Esophagus squamous epithelium (tissue), 5 donors: ENCODE measurements at places on chromosomes 7 and 10. TPM values are rescaled to one million over a fixed set of nuclear protein-coding genes. Genes with fewer than 3 reads are reported as not detected.
A peak's percentile ranks its signal among the peaks of the same experiment; 100 is the strongest.

Gene AKR1B15
- 0.57 TPM for total RNA-seq

Gene RSU1
- 54.0 TPM for total RNA-seq

DNA sequence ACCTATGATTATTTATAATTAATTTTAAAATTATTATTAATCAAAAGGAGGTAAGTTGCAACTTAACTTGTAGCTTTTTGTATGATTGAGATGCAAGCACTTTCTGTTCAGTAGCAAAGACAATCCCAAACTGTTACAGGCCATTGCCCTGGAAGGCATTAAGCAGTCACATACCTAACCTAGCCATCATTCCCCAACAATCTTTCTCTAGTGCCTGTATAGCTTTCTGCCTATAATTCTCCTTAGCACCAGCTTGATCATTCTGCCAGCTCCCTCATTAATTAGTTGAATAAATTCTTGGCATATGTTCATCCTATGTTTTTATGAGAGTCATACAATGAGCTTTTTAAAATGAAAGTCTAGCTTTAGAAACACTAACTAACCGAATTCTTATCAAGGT lies 178.9 kb upstream of the TMEM106B start:
- no peak for DNase-seq
- no peaks in the 10 kb centered on the region for H3K36me3 ChIP-seq
- no peaks in the 10 kb centered on the region for H3K4me1 ChIP-seq
- no peak overlapping the region for H3K4me3 ChIP-seq

DNA sequence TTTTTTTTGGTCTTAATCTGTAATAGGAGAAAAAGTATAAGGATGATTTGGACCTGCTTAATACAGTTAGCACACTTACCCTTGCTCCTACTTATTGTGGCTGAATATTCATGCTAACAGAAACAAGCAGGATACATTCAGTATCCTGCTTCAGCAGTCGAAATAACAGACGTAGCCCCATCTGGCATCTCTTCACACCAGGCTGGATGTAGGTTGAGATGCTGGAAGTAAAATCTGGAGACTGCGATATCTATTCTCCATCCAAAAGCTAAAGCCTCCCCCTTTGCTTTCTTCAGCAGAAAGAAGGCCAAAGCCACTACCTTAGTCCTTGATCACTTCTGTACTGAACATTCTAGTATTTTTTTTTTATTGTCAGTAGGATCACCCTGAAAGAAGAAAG lies 537.4 kb downstream of the AUTS2 start:
- no peaks in the 10 kb centered on the region for H3K27me3 ChIP-seq
- H3K4me3 ChIP-seq, result no peak overlapping the region
- no peak for DNase-seq
- no peak overlapping the region for H3K27ac ChIP-seq
- no peaks in the 10 kb centered on the region for H3K36me3 ChIP-seq

DNA sequence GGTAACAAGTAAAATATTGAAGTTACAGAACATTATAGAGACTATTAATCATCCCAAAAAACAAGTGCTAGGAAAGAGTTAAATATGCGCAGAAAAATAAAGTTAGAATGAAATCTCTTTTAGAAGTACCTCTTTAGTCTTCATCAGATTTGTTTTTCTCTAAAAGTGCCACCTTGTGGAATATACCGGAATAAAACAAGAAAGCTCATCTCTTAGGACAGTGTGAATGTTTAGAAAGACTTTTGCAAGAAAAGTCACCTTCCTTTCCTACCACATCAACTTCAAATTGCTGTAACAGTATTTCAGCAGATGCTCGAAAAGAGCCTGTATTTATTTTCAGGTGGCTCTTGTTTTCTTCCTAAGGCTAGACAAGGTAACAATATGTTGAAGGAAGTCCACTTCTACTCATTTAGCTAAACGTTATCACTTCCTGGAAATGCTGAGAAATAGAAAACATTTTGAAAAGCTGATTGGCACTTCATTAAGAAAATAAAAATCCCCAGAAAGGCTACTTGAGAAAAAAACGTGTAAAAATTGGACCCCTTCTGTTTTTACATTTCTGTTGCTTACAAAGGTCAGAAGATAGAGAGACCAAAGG lies 19.8 kb upstream of the FAM133B start:
- peaks cover 13% of the 10 kb centered on the region for H3K36me3 ChIP-seq
- H3K27me3 ChIP-seq, result no peaks in the 10 kb centered on the region
- no peaks in the 10 kb centered on the region for H3K4me1 ChIP-seq
- no peak for DNase-seq
- no peak overlapping the region for H3K27ac ChIP-seq

GRCh38 chr7:135770139-135770710 lies 21.6 kb upstream of the FAM180A start:
- H3K4me3 ChIP-seq, result no peak overlapping the region
- peak overlapping the region; percentile 64 for H3K27ac ChIP-seq
- no peaks in the 10 kb centered on the region for H3K27me3 ChIP-seq
- DNase-seq, result no peak
- peaks cover 32% of the 10 kb centered on the region for H3K4me1 ChIP-seq
- no peaks in the 10 kb centered on the region for H3K36me3 ChIP-seq

DNA sequence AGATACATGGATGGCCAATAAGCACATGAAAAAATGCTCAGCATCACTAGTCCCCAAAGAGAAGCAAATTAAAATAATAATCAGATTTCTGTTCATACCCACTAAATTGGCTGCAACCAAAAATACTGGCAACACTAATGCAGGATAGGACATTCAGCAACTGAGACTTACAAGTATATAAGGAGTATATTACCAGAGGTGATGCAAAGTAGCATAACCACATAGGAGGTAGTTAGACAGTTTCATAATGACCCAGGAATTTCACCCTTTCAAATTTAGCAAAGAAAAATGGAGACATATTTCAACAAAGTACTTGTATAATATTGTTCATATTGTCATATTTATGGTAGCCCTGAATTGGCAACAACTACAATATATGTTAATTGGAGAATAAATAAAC lies 727.8 kb downstream of the GRID1 start:
- no peak overlapping the region for H3K27ac ChIP-seq
- no peaks in the 10 kb centered on the region for H3K4me1 ChIP-seq
- H3K4me3 ChIP-seq, result no peak overlapping the region

Gene FAM221A
- total RNA-seq, result 4.2 TPM

- H3K27me3 ChIP-seq, result no peaks in the 10 kb centered on the region
- H3K27ac ChIP-seq, result no peak overlapping the region
- H3K4me3 ChIP-seq, result no peak overlapping the region
- H3K36me3 ChIP-seq, result no peaks in the 10 kb centered on the region
- no peaks in the 10 kb centered on the region for H3K4me1 ChIP-seq
- no peak for DNase-seq
Measured at GRCh38 chr10:21379143-21379542, 146.3 kb downstream of the SKIDA1 start.

DNA sequence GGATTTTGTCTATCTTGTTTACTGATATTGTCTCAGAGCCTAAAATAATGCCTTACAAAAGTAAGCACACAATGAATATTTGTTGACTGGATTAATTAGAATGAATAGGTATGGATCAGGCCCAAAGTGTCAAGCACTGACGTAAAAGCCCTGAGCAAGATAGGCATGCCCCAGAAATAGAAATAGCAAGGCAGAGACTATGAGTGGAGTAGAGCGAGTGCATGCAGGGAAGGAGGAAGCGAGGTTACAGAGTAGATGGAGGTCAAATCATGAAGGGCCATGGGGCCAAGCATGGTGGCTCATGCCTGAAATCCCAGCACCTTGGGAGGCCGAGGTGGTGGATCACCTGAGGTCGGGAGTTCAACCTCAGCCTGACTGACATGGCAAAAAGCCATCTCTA lies 51.6 kb upstream of the SFTPD start:
- H3K27ac ChIP-seq, result no peak overlapping the region
- peaks cover 11% of the 10 kb centered on the region for H3K27me3 ChIP-seq
- H3K4me3 ChIP-seq, result no peak overlapping the region
- no peak for DNase-seq

Gene TBC1D12
- total RNA-seq, result 5.2 TPM

DNA sequence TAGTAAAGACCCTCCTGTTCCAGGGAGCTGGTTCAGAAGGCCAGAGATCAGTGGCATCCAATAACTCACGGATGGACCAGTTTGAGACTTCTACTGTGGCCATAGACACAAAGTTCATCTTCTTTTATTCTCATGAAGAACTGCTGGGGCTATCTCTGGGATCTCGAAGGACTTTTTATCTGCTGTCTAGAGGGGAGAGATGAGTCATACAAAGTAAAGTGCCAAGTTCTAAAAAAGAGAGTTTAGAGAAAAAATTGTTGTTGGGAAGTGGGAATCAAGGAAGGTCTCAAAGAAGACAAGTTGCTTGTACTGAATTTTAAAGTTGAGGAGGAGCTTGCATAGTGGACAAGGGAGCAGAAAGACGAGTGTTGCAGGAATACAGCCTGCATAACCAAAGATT lies 8.0 kb upstream of the FAM221A start:
- H3K27me3 ChIP-seq, result no peaks in the 10 kb centered on the region
- no peak overlapping the region for H3K27ac ChIP-seq
- H3K36me3 ChIP-seq, result no peaks in the 10 kb centered on the region
- no peak for DNase-seq
- H3K4me1 ChIP-seq, result no peaks in the 10 kb centered on the region

DNA sequence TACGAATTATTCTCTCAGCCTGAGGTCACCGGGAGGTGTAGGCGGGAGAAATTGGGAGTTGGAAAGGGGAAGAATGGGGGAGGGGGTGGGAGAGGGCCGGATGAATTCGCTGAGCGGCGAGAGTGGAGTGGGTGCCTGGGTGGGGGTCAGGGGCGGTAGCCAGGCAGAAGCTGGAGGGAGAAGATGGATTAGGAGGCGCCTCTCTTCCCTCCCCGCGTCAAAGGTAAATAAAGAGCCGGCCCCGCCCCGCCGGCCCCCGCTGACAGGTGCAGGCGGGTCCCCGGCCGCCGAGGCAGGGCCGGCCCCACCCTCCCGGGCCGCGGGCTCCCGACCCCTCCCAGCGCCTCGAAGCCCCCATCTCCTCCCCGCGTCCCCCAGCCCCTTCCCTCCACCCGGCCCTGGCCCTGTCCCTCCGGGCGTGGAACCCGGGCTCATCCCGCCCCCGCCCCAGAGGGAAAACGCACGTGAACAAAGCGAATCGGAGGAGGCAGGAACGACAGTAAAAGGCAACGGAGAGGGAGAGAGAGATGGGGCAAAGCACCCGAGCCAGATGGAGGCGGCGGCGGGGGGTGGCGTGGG lies 872 bp downstream of the FAM131B start:
- peaks cover 71% of the 10 kb centered on the region for H3K27me3 ChIP-seq
- peaks cover 8% of the 10 kb centered on the region for H3K4me1 ChIP-seq
- DNase-seq, result no peak
- H3K4me3 ChIP-seq, result peak overlapping the region; percentile 68
- H3K36me3 ChIP-seq, result no peaks in the 10 kb centered on the region

Gene RPA3
- 17.2 TPM for total RNA-seq
